NCI-H1930 (cell line): ENCODE measurements at places on chromosomes 13 and 19.

- DNase-seq, result no peak
Observed at GRCh38 chr13:24152292-24153214, 8.0 kb upstream of the SPATA13 start.

DNA sequence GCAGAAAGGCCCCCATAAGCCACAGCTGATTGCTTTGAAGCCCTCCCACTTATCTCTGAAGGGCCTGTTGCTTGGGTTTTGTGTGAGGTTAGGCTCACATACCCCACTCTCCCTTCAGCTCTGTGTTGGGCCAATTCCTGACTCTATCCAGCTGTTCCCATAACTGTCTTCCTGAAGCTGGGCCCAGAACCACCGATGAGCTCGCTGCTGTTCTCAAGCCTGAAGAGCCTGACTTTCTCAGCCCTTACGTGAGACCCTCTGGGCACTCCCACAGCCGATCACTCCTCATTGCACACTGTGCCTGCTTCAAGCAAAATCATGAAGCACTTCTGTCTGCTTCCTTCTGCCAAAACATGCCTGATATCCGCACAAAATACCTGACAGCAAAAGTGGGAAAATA is 124.1 kb downstream of the CRYL1 start:
- no peak for DNase-seq

- peak; percentile 75 for DNase-seq
Observed at GRCh38 chr13:49669735-49670309, 21.5 kb downstream of the EBPL start.

DNA sequence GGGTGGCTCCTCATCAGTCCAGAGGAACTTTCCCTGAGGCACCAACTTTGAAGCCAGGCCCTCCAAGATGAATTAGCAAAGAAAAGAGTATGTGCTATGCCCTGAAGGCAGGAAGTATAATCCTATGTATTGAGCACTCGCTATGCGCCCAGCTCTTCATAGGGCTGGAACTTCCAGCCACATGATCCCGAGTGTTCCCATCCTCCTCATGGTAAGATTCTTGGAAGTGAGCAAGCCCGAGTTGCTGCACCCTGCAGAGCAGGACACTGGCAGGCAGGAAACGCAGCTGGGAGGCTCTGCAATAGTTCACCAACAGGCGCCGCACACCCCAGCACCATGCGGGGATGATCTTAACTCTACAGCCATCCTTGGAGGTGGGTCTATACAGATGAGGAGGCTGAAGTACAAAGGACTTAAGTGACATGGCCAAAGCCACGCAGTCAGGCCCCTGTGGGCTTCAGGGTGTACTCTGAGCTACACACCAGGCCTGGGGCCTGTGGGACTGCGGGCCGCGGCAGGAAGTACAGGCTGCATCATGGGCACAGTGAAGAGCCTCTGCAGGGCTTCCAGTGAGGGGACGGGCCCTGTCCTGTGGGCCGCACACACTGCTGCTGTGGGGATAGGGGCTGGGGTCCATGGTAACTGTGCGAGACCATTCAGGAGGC is 25.1 kb downstream of the C19orf47 start:
- no peak for DNase-seq

DNA sequence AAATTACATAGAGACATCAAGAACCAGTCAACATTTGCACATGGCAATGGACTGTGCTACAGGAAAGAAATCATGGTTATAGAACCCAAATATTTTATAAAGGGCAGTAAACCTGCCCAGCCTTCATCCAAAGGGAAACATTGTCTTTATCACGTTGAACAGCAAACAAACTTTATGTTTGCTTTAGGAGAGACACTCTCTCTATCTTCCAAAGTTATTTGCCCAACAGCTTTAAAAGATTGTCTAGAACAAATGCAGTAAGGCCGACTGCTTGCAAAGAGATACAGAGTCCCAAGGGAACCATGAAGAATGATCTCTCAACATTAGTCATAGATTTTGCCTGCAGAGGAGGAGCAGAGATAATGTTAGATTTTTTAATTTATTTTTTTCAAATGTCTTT is 1323.5 kb upstream of the SLC10A2 start:
- no peak for DNase-seq

- no peak for DNase-seq
Observed at GRCh38 chr13:39279077-39279476, 240.8 kb downstream of the NHLRC3 start.

- DNase-seq, result no peak
Observed at GRCh38 chr19:5171711-5172110, 168.9 kb downstream of the PTPRS start.

DNA sequence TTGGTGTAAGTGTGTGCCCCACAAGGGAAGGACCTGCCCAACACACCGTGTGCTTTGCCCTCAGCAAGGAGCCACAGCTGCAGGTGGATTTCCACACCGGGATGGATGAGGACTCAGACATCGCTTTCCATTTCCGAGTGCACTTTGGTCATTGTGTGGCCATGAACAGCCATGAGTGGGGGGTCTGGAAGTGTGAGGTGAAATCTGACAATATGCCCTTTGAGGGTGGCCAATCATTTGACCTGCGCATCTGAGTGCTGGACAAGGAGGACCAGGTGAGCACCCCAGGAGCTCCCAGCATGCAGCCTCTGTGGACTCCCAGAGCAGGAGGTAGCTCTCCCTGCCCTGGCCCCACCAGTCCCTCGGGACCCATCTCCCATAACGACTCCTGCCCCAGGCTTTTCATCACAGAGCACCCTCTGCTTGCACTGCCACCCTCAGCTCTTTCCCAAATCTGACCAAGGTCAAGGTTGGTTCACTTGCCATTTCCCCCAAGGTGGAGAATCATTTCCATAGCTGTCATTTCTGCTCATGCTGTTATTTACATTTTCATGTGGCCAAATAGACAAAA is 13.2 kb upstream of the EID2 start:
- no peak for DNase-seq

GRCh38 chr19:30293051-30293785 is 79.0 kb upstream of the ZNF536 start:
- no peak for DNase-seq

- DNase-seq, result no peak
Observed at GRCh38 chr19:43499042-43499441, 5.5 kb downstream of the PHLDB3 start.

GRCh38 chr13:111166882-111167675 is 52.0 kb downstream of the ARHGEF7 start:
- no peak for DNase-seq

GRCh38 chr13:75936791-75937190 is 300.7 kb downstream of the LMO7 start:
- DNase-seq, result no peak

- no peak for DNase-seq
Observed at GRCh38 chr19:18202778-18203407, 949 bp downstream of the RAB3A start.

GRCh38 chr13:27266917-27267316 is 3.7 kb upstream of the RASL11A start:
- DNase-seq, result no peak

DNA sequence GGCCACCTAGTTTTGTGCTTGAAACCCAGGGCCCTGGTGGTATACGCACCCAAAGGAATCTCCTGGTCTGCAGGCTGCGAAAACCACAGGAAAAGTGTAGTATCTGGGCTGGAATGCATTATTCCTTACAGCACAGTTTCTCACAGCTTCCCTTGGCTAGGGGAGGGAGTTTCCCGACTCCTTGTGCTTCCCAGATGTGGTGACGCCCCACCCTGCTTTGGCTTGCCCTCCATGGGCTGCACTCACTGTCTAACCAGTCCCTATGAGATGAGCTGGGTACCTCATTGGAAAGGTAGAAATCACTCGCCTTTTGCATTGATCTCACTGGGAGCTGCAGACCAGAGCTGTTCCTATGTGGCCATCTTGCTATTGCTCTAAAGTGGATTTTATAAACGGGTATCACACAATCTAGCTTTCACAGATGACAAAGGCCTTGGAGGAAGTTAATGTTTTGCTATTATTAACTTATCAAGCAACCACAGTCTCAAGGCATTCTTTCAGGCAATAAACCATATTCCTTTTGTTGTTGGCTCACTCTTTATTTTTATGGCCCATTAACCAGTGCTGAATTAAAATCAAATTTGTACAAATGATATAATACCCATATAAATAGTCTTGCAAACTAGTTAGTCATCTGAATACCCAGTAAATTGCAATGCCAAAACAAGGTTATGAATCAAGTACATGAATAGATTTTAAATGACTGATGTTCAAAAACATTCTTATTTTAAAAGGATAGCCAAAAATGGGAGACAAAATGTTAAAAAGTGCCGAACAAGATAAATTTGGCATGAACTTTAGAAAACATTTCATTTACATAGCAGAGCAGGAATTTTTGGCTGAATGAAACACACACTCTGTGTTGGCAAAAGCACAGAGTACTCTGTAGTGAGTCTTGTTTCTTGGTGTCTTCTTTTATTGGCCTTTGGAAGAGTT is 475.4 kb upstream of the ARGLU1 start:
- DNase-seq, result no peak

DNA sequence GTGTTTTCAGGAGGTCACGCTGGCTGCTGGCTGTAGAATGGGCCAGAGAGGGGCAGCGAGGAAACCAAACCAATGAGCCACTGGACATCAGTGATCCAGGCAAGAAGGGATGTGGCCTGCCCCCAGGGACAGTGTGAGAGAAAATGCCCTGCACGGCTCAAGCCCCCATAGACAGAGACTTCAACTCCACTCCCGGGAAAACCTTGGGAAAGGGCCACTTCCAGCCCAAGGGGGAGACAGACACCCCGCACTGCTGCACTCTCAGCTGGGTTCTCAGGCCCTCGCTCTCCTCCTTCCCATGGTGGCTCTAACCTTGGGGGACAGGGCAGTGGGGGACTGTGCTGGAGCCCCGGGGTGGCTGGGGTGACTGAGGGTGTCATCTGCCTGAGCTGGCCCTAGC is 172.0 kb downstream of the KATNAL1 start:
- no peak for DNase-seq

DNA sequence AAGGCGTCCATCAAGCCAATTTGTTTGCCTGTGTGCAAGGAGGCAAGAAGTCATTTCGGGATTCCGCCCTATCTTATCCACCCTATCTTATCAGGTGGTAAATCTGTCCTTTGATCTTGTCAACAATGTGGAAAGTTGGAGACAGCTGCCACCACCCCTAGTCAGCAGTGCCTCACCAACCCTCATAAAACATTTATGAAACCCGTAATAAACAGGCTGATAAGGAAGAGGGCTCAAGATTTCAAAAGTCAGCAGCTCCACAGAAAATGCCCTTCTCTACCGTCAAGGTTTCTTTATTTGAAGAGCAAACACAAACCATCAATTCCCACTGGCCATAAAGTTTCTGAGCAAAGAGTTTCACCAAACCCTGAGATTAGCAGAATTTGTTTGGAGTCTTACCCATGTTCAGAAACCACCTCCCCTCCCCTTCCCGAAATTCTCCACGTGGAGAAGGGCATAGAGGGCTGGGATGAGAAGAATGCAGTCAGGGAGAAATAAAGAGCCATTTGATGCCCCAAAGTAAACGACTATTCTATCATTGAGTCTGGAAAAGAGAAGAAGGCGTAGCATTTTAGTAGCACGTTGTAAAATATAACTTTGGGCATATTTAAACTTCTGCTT is 196.0 kb upstream of the GPR12 start:
- DNase-seq, result no peak

- DNase-seq, result no peak
Observed at GRCh38 chr19:19032420-19033175, 719 bp downstream of the SUGP2 start.

- no peak for DNase-seq
Observed at GRCh38 chr19:7865262-7865911, 8.8 kb downstream of the PRR36 start.

GRCh38 chr19:43723588-43723987 is 7.7 kb downstream of the IRGC start:
- no peak for DNase-seq

DNA sequence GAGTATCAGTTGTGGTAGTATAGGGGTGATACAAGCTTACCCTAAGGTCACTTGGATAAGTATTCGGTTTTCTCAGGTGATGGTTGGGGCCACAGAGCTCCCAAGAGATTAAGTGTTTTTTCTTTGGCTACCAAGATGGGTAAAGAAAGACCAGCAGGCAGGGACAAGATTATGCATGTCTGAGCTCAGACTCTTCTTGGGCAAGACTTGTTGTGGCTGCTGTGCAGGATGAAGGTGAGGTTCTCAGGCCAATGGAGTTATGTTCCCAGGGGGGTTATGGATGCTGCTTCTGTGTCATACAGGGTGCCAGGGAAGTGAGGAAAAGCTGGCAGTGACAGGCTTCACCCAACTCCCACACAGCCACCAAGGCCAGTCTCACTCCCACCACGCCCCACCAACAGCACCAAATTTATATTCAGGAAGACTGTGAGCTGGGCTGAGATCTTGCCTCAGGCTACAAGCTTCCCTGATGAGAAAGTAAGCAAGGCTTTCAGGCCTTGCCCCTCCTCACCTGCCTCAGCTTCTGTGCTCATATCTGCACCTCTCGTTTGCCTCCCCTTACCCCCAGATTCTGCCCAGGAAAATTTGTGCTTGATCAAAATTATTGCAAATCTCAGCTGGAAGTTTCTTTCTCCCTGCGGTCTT is 511.8 kb upstream of the SLITRK1 start:
- DNase-seq, result no peak

DNA sequence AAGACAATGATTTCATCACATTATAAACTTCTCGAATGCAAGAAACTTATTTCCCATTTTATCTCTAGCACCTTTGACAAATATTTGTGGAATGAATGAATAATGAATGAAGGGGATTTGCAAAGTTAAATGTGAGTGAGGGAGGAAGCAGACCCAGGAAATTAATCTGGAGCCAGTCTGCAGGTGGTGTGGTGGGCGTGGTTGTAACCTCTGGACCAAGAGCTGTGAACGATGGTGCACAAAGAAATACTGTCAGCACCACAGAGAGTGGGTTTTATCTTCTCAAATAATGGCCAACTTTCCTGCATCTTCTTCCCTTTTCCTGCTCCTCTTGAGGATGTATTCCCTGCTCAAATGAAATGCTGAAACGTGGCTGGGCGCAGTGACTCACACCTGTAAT is 11.0 kb upstream of the ZNF792 start:
- no peak for DNase-seq
